ENCODE measurements at places on chromosomes 12 and 14.

DNA sequence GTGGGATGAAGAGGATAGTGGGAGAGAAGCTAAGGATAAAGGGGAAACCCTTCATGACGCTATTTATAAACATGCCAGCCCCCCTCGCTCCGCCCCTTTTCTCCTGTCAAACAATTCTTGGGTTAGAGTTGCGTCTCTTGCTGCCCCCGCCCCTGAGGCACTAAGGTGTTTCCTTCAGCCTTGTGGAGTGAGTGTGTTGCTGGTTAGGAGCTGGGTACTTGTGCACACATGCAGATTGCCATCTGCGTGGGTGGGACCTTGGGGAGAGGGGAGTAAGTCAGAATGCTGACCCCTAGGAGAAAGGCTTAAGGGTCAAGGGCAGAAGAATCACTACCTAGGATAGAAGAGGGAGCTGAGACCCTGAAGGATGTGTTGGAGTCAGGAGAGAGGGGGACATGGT lies 5.4 kb downstream of the FOXJ2 start:
- DNase-seq = no peak

- no peak for DNase-seq
Measured at GRCh38 chr14:46820291-46820690, 168.7 kb upstream of the RPL10L start.

- no peak for DNase-seq
Measured at GRCh38 chr12:90502070-90502469, 452.9 kb downstream of the CCER1 start.

GRCh38 chr12:120194534-120195395 lies at the start of gene GCN1:
Gene GCN1 (minus strand): TSS chr12:120194715. CDS start chr12:120194697, 18 bp downstream.
- peak; percentile 83 for DNase-seq

GRCh38 chr12:120596901-120597300 lies 15.7 kb upstream of the POP5 start:
- DNase-seq = no peak

DNA sequence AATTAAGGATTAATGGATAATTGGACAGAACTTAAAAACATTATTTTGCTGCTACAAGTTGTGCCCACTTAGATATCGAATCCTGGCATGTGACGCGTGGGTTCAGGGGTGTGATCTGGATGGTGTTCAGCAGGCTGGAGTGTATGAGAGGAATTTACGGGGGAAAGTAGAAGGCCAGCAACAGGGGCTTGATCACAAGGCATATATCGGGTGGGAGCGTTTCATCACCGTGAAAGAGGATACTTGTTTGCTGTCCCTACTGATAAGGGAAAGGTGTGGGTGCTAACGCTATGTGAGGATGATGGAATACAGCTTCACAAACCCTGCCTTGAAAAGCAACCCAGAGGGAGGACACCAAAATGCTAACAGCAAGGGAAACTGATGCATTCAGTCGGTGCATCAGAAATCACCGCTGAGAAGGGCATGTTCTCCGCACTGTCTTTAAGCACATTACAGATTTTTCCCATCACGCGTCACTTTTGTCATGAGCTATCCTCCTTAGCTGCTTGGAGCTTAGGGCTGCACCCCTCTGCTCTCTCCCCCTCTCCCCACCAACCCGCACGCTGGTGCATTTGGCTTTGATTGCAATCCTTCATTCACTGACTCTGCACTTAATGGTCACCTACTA lies 13.4 kb downstream of the HHIPL1 start:
- DNase-seq = no peak

- no peak for DNase-seq
Measured at GRCh38 chr14:103318750-103319419, 15.2 kb upstream of the EIF5 start.

Data from hematopoietic multipotent progenitor cell treated with erythropoietin and hydrocortisone succinate and interleukin-3 and kit ligand, for 8 days (in vitro differentiated cells).